ENCODE measurements at places on chromosomes 1 and 21.
A peak's percentile ranks its signal among the peaks of the same experiment; 100 is the strongest.

- no peak for DNase-seq
These were observed 138.5 kb downstream of the ZZZ3 start for GRCh38 chr1:77543822-77544448.

GRCh38 chr1:117646007-117646811, 40.4 kb downstream of the TENT5C start:
- no peak for DNase-seq

GRCh38 chr1:218674280-218674773, 329.2 kb downstream of the TGFB2 start:
- no peak for DNase-seq

DNA sequence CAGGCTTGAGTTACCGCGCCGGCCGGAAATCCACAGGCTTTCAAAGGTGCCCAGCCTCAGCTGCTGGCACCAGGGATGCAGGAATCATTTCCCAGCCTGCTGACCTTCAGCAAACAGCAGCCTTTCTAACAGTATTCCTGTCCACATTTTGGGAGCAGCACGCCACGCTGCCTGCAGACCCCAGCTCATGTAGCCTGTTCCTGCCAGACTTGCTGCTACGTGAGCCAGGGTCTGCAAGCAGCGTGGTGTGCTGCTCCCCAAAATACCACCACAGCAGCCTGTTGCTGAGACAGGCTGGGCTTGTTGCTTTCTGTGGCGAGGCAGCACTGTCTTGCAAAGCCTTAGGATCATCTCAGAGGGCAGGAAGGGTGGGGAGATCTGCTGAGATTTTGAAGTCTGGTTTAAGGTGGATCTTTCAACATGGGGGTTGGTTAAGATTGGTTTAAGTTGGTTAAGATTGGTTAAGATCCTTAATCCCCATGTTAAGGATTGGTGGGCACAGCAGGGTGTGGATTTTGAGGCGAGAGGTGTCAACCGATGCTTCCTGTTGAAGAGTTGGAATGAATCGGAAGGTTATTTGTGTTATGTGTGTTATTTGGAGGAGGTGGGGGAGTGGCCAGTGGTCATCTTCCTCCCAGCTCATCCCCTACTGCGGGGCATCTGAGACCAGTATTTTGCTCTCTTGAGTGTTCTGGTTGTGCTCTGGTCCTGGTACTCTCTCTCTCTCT, 12.9 kb downstream of the FAAH start:
- no peak for DNase-seq

- no peak for DNase-seq
These were observed 34.4 kb upstream of the PSMB2 start for GRCh38 chr1:35675773-35676172.

DNA sequence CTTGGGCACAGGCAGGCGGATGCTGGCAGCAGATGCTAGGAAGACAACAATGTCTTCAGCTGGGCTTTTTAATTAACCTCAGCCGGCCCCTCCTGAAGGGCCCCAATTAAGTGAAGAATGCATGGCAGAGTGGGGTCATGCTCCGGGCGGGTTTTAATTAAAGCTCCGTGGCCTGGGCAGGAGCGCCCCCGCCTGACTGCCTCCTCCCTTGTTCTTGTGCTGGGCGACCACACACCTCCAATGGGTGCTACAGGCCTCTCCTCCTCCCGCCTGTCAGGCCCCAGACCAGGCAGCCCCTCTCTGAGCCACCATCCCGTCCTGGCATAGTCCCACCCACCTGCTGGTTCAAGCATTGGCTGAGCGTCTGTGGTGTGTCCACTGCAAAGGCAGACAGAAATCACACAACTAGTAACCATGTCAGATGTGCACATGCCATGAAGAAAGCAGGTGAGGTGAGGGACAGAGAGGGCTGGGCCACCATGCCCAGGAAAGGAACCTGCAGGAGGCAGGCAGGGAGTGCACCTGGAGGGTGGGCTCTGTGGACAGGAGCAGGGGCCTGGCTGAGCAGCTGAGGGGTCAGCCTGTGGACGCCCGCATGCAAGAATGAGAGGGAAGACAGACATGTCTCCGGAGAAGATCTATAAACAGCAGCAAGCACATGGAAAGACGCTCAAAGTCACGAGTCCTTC, 8.5 kb upstream of the ARF1 start:
- no peak for DNase-seq

GRCh38 chr1:156276966-156277381, 5.7 kb downstream of the SMG5 start:
- DNase-seq, result no peak

DNA sequence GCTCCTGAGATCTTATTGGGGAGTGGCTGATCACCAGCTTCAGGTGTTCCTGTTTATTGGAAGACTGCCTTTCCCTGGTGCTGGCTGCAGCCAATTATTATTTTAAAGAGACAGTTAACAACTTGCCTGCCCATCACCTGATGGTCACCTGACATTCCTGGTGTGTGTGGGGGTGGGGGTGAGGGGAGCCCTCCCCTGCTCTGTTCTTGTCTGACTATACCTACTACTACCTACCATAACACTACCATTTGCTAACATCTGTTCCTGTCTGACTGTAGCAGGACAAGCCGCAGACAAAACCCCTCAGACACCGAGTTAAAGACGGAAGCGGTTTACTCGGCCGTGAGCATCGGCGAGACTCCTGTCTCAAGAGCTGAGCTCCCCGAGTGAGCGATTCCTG, 54.9 kb upstream of the NBPF3 start:
- no peak for DNase-seq

GRCh38 chr1:162328512-162328911, 48.1 kb downstream of the SPATA46 start:
- peak; percentile 78 for DNase-seq

DNA sequence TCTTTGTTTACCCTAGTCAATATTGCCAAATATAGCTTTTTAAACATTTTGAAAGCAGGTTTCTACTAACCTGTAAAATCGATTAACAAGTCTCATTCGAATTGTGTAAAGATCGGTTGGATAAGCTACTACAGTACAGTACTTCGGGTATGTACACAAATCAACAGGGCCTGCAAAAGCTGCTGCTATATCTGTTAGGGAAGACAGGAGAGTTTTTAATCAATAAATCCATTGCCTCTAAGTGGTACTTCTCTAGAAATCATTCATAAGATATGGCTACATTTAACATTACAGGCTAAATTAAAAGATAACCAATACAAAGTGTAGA, 34.8 kb upstream of the PSMG1 start:
- DNase-seq, result no peak

DNA sequence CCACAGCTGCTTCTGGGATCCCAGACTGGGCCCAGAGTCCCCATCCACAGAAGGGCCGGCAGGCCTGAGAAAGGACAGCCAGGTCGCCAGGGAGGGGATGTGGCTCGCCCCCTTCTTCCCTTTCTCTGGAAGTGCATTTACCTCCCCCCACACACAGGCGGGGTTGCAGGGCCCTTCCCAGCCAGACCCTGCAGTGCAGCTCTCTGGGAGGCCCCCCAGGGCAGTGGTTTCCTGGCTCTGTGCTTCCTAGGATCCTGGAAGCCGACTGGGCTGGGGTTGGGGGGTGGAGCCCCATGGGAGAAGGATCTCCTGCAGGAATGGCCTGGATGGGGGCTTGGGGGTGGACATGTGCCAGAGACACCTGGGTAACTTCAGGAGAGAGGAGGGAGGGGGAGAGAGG, 4.2 kb upstream of the COL6A1 start:
- no peak for DNase-seq

DNA sequence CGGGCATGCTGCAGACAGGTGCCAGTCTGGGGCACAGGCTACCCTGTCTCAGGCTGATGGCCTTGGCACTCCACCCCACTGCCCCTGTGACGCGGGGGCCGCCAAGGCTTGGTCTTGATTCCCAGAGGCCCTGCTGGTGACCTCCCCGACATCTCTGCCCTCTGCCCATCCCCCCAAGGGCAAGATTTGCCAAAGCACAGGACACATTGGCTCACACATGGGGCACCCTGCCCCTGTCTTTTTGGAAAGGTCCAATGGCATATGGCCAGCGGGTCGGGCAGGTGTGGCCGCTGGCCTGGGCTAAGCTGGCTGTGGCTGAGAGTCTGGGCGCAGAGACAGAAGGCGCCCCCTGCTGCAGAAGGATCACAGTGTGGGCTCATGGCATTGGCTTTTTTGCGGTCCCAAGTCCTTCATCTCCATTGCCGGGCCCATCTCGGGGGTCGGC, 4.6 kb downstream of the MIB2 start:
- no peak for DNase-seq

DNA sequence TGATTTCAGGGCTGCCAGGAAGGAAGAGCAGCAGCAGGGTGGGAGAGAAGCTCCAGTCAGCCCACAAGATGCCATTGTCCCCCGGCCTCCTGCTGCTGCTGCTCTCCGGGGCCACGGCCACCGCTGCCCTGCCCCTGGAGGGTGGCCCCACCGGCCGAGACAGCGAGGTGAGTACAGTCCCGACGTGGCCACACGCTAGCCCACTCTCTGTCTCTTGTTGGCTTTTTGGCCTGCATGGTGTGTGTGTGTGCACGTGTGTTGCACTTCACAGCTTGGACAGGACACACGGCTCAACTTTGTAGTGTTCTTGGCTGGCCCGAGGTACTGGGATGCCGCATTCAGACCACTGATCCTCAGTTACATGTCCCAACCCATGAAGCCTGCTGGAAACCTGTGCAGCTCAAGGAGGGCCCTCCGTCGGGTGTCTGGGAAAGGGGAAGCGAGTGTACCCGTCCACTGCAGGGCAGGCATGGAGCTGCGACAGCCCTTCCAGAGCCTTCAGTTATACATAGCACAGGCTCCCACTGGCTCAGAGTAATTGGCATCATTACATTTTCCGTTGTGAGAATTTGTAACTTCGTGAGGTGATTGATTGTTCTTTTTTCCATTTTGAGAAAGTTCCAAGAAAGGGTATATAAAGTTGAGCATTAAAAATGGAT, 454 bp downstream of the CORT start:
- DNase-seq, result no peak

DNA sequence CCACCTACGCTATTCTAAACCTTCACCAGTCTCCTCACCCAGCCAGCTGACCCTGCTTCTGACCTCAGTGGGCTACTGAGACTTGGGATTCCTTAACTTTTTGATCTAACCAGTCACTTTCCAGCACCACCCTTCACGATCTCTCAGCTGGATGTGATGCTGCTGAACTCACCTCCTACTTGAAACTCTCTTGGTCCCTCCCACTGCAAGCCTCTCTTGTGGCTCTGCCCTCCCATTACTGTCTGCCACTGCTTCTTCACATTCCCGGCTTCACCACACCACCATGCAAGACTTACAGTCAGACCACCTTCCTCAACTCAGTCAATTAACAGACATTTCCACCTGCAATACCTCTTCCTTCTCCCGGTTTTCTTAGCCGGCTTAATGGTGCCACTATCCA, 6.3 kb downstream of the TAF5L start:
- DNase-seq, result no peak

GRCh38 chr1:2786329-2787162, 14.9 kb downstream of the TTC34 start:
- DNase-seq, result no peak

GRCh38 chr1:234979296-234980279, 149.0 kb downstream of the TOMM20 start:
- DNase-seq, result no peak

- no peak for DNase-seq
These were observed 151.0 kb downstream of the ST6GALNAC3 start for GRCh38 chr1:76225526-76225925.

GRCh38 chr1:188444526-188444925, 1615.8 kb downstream of the PLA2G4A start:
- no peak for DNase-seq

DNA sequence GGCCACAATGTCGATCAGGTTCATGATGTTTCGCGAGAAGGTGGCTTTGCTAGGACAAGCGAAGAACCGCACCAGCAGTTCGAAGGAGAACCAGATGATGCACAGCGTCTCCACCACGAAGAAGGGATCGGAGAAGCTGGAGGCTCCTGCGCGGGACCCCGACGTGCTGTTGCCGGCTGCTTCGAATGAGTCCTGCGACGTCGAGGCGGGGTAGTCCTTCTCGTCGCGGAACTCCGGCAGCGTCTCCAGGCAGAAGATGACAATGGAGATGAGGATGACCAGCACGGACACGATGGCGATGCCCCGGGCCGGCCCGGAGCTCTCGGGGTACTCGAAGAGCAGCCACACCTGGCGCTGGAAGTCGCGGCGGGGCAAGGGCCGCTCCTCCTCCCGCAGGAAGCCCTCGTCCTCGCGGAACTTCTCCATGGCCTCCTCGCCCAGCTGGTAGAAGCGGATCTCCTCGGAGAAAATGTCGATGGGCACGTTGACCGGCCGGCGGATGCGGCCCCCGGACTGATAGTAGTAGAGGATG, 869 bp downstream of the KCNA3 start:
- DNase-seq, result no peak

GRCh38 chr21:18245464-18245967, 883 bp downstream of the CHODL start:
- DNase-seq, result peak; percentile 50

- DNase-seq, result no peak
These were observed 171.1 kb downstream of the TOMM20 start for GRCh38 chr1:234957330-234958065.

GRCh38 chr21:29301691-29302090, 3.0 kb downstream of the BACH1 start:
- DNase-seq, result no peak

DNA sequence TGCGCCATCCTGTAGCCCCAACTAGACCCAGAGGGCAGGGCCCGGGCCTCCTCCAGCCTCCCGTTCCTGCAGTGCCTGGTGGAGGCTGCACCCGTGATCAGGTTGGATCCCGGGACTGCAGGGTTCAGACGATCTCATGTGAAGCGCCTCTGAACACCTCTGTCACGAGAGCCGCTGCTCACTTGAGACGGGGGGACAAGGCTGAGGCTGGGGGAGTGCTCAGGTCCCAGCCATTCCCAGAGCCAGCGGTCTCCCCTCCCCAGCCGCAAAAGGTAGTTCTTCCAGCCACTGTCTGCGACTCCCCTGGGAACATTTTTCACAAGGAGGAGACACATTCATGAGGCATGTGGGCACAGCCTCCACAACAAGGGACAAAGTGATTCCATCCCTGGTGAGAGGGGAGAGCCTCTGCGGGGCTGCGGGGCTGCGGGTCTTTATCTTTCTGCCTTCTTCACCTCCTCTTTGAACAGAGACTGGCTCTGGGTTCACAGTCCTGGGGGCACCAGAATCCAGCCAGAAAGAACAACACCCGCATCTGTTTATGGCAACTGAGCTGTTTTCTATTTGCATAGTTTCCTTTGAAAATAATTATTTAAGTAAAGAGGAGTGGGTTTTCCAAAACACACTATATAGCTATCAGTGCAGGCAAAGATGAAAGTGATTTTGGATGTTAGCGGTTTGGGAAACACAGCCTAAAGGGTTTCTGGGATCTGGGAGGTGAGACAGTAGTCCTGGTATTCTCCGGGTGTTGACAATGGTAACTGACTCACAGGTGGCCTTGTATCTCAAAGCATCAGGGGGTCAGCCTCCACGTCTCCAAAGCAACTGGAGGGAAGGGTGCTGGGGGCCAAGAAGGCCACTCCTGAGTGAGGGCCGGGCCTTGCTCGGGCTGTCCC, 13.0 kb upstream of the LDLRAP1 start:
- DNase-seq, result no peak

- DNase-seq, result no peak
These were observed 140.3 kb upstream of the CSF3R start for GRCh38 chr1:36622741-36623648.

GRCh38 chr1:36342426-36343185, 19.2 kb upstream of the EVA1B start:
- DNase-seq, result no peak

GRCh38 chr1:154746622-154747299, 123.3 kb downstream of the KCNN3 start:
- DNase-seq, result no peak

GRCh38 chr1:32719681-32720275, 17.2 kb upstream of the SYNC start:
- DNase-seq, result no peak
